ENCODE measurements at places on chromosomes 16 and 17.

- no peak for DNase-seq
Observed at GRCh38 chr16:53840456-53840855, 136.5 kb downstream of the FTO start.

DNA sequence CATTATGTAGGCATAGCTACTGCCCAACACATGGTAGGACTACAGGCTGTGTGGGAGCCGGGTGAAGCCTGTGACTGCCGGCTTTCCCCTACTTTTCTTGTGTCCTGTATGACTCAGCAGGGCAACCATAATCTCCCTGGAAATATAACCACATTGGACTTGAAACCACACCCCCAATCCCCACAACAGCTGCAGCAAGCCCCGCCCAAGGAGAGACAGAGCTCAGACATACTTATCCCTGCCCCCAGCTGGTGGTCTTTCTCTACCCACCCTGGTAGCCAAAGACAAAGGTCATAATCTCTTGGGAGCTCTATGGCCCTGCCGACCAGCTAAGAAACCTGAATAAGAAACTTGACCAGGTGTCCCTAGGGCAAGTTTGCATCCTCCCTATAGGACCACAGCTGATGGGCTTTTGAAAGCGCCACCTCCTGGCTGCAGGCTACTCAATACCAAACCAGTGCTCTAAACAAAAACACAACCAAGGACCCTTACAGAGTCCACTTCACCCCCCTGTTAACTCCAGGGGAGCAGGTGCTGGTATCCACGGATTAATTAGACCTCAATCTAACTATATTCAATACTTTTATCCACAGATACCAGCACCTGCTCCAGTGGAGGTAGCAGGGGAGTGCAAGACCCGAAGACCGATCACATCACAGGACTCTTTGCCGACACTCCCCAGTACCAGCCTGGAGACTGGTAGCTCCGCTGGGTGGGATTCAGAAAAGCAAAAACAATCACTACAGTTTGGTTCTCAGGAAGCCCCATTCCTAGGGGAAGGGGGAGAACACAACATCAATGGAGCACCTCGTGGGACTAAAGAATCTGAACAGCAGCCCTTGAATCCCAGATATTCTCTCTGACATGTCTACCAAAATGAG lies 91.2 kb downstream of the IRX5 start:
- DNase-seq, result no peak

- no peak for DNase-seq
Observed at GRCh38 chr17:65173976-65174683, 37.0 kb downstream of the RGS9 start.

DNA sequence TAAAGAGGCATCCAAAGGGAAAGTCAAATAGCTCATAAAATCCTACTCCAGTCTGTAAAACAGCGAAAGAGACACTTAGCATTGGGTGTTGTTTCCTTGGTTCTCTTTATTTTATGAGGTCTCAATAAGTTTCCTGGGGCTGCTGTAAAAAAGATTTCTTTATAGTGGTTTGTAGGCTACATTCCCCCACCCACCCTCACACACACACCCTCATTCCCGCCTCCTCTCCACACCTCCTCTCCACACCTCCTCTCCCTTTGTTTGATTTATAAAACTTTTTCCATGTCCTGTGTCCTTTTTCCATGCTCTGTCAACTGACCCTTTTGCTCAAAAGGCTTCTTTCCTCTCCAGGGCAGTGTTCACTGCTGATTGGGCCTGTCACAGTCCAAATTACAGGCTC lies 178.9 kb upstream of the SOX9 start:
- DNase-seq, result no peak

- DNase-seq, result no peak
Observed at GRCh38 chr17:79865351-79866210, 26.3 kb upstream of the CBX4 start.
